ENCODE measurements at places on chromosomes 5 and 9.

DNA sequence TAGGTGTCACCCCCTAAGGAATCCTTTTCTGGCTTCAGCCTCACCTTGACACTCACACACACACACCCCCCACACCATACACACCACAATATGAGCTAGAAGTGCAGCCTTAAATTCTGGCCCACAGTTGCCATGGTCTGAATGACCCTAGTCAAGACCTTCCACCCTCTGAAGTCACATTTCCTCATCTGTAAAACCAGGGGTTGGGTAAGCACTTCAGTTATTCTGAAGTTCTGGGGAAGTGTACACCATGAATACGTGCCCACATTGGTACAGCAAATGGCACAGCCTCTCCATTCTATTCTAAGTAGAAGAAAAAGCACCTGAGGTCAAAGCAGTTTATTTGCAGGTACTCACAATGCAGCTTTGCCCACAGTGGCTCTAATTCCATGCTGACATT is 372.8 kb upstream of the KLF4 start:
- no peaks in the 10 kb centered on the region for H3K27me3 ChIP-seq
- no peak for ATAC-seq
- peaks cover 8% of the 10 kb centered on the region for H3K4me1 ChIP-seq
- H3K27ac ChIP-seq, result no peak overlapping the region
- no peak overlapping the region for H3K4me3 ChIP-seq

GRCh38 chr5:41822036-41822435 is 48.2 kb downstream of the OXCT1 start:
- H3K4me1 ChIP-seq, result peaks cover under 1% of the 10 kb centered on the region
- H3K27ac ChIP-seq, result no peak overlapping the region
- H3K36me3 ChIP-seq, result peaks cover 55% of the 10 kb centered on the region

- H3K27ac ChIP-seq, result no peak overlapping the region
- no peaks in the 10 kb centered on the region for H3K4me1 ChIP-seq
- peaks cover 3% of the 10 kb centered on the region for H3K36me3 ChIP-seq
- peak; percentile 91 for ATAC-seq
- no peak overlapping the region for H3K4me3 ChIP-seq
These were observed 523.5 kb upstream of the CLINT1 start for GRCh38 chr5:158382473-158382872.

- ATAC-seq, result no peak
- no peak overlapping the region for H3K27ac ChIP-seq
These were observed 499.8 kb downstream of the RASEF start for GRCh38 chr9:82563094-82563493.

GRCh38 chr5:19388391-19388790 is 599.6 kb downstream of the CDH18 start:
- H3K36me3 ChIP-seq, result no peaks in the 10 kb centered on the region
- H3K27me3 ChIP-seq, result no peaks in the 10 kb centered on the region
- ATAC-seq, result no peak

GRCh38 chr9:70784456-70784855 is 337.0 kb downstream of the TRPM3 start:
- no peak overlapping the region for H3K4me3 ChIP-seq
- H3K27ac ChIP-seq, result no peak overlapping the region
- no peak for ATAC-seq

DNA sequence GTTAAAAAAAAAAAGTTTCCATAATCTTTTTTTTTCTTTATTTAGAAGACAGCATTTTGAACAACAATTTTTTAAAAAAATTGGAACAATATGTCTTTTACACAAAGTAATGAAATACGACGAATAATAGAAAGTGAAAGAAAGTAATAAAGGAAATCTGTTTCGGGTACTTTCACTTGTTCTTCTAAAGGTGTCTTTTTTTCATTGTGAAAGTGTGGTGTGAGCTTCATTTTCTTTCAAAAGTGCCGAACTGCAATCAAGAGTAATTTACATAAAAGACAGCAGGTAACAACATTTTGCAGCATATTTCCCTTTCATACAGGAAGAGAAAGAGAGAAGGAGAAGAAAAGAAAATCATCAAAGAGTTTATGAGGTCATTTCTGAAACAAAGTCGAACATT is 159.7 kb upstream of the CDH12 start:
- H3K36me3 ChIP-seq, result no peaks in the 10 kb centered on the region
- H3K27me3 ChIP-seq, result no peaks in the 10 kb centered on the region
- peak overlapping the region; percentile 79 for H3K4me3 ChIP-seq
- no peak for ATAC-seq

DNA sequence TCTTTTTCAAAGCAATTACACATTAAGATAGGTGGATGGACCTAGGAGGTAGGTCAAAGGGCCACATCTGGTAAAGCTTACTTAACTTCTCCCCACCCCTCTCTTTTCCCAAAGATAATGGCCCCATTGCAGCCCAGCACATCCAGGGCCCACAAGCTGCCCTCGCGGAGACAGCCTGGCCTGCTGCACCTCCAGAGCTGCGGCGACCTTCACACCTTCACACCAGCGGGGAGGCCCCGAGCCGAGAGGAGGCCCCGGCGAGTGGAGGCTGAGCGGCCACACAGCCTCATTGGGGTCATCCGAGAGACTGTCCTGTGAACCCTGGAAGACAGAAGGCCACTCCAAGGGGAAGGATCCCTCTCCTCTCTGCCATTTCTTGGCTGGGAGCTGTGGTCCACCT is 66.5 kb downstream of the ENTREP1 start:
- H3K4me1 ChIP-seq, result no peaks in the 10 kb centered on the region
- no peaks in the 10 kb centered on the region for H3K36me3 ChIP-seq
- no peak overlapping the region for H3K27ac ChIP-seq
- no peak for ATAC-seq

DNA sequence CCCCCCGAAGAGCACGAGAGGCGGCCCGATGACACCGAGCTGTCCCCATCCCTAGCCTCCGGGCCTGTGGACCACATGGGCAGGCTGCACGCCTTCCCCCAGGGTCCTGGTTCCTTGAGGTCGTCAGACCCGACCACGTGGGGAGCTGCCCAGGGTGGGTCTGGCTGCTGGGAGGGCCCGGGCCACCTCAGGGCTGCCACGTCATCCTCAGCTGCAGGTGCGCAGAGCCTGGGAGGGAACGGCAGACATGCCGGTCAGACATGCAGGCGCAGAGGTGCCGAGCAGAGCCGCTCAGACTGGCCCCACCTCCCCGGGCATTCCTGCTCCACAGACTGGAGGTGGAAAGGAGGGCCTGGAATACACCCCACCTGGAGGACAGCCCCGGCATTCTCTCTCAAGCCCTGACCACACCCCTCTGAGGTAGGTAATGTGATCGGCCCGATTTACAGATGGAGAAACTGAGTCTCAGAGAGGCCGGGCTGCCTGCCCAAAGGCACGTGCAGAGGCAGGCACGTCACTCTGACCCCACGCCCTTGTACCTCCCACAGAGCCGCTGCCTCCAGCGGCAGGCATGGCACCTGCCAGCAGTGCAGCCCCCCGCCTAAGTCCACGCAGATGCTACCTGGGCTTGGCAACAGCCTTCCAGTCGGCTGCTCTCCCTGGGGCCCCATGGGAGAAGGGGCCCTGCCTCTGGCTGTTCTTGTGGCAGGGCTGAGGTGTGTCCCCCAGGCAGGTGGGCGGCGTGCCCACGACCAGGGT is 649 bp downstream of the CCDC187 start:
- ATAC-seq, result no peak
- no peak overlapping the region for H3K27ac ChIP-seq
- no peaks in the 10 kb centered on the region for H3K4me1 ChIP-seq

GRCh38 chr5:142499591-142500226 is 174.9 kb upstream of the SPRY4 start:
- H3K27me3 ChIP-seq, result peaks cover 27% of the 10 kb centered on the region
- no peaks in the 10 kb centered on the region for H3K36me3 ChIP-seq
- no peak overlapping the region for H3K27ac ChIP-seq
- no peak for ATAC-seq
- H3K4me3 ChIP-seq, result no peak overlapping the region

GRCh38 chr9:12847561-12847960 is 72.7 kb downstream of the LURAP1L start:
- no peak overlapping the region for H3K4me3 ChIP-seq
- H3K27me3 ChIP-seq, result no peaks in the 10 kb centered on the region
- no peaks in the 10 kb centered on the region for H3K36me3 ChIP-seq
- H3K4me1 ChIP-seq, result no peaks in the 10 kb centered on the region
- ATAC-seq, result no peak
- no peak overlapping the region for H3K27ac ChIP-seq

DNA sequence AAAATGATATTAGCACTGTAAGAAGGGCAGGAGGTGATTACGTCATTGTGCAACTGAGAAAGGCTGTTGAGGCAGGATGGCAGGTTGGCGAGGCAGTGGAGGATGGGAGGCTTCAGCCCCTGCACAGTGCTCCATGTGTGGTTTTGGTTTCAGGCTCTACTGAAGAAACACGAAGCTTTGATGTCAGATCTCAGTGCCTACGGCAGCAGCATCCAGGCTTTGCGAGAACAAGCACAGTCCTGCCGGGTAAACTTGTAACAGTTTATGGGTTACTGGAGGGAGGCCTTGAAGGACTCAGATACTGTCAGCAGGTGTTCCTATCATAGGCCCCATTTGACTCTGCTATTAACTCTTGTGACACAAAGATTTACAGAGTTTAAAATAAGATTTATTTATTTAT is 35.1 kb downstream of the SPTAN1 start:
- no peaks in the 10 kb centered on the region for H3K27me3 ChIP-seq
- H3K4me1 ChIP-seq, result no peaks in the 10 kb centered on the region
- ATAC-seq, result no peak
- peak overlapping the region; percentile 51 for H3K27ac ChIP-seq

DNA sequence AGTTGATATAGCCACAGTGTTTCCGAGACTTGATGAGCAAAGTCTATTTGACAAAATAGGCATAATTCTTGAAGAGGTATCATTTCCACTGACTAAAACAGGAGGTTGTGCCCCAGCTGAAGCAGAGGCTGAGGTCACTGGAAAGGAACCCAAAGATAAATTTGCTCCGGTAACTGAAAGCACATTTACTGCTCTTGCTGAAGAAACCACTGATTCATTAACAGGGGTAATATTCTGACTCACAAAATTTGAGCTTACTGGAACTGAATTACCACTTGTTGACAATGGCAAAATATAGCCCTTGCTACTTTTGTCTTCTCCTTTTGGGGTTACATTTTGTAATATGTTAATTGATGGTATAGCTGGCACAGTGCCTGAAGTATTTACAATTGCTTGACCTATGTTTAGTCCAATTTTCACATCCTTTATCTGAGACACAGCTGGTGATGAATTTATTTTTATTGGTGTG is 30.2 kb downstream of the MLANA start:
- no peak for ATAC-seq
- peaks cover 10% of the 10 kb centered on the region for H3K4me1 ChIP-seq
- no peaks in the 10 kb centered on the region for H3K27me3 ChIP-seq

- no peak overlapping the region for H3K4me3 ChIP-seq
- no peak for ATAC-seq
- no peak overlapping the region for H3K27ac ChIP-seq
- no peaks in the 10 kb centered on the region for H3K36me3 ChIP-seq
- peaks cover 11% of the 10 kb centered on the region for H3K4me1 ChIP-seq
These were observed 39.7 kb downstream of the FABP6 start for GRCh38 chr5:160269017-160269416.

- no peak overlapping the region for H3K27ac ChIP-seq
- no peaks in the 10 kb centered on the region for H3K36me3 ChIP-seq
- no peaks in the 10 kb centered on the region for H3K4me1 ChIP-seq
These were observed 177.5 kb upstream of the PPP2R2B start for GRCh38 chr5:147055850-147056566.

DNA sequence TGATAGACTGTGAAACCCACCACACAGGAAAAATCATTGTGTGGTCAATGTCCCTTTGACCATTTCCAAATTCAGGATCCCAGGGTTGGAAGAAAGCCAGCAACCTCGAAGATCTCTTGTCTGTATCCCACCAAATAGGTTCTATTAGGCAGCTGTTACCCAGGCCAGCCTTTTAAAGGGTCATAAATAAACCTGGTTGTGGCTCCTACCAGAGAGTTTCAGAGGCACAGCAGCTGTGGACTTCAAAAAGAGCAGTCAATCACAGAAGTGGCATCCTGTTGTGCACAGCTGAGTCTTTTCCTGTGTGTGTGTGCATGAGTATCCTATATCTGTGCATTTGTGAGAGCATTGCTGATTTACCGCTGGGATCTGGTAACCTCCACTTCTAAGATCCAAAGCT is 23.7 kb upstream of the OR2S2 start:
- peaks cover 8% of the 10 kb centered on the region for H3K4me1 ChIP-seq
- H3K27me3 ChIP-seq, result peaks cover 85% of the 10 kb centered on the region
- H3K36me3 ChIP-seq, result no peaks in the 10 kb centered on the region

- H3K27me3 ChIP-seq, result no peaks in the 10 kb centered on the region
- H3K4me1 ChIP-seq, result peaks cover 24% of the 10 kb centered on the region
- H3K36me3 ChIP-seq, result peaks cover 14% of the 10 kb centered on the region
- no peak for ATAC-seq
- H3K27ac ChIP-seq, result no peak overlapping the region
- no peak overlapping the region for H3K4me3 ChIP-seq
These were observed 29.8 kb downstream of the CD274 start for GRCh38 chr9:5479994-5480694.

GRCh38 chr9:114157516-114158176 is 2.3 kb downstream of the COL27A1 start:
- H3K4me1 ChIP-seq, result peaks cover 27% of the 10 kb centered on the region
- no peak overlapping the region for H3K27ac ChIP-seq
- H3K36me3 ChIP-seq, result no peaks in the 10 kb centered on the region
- peak overlapping the region; percentile 16 for H3K4me3 ChIP-seq
- no peak for ATAC-seq
- H3K27me3 ChIP-seq, result peaks cover 52% of the 10 kb centered on the region

DNA sequence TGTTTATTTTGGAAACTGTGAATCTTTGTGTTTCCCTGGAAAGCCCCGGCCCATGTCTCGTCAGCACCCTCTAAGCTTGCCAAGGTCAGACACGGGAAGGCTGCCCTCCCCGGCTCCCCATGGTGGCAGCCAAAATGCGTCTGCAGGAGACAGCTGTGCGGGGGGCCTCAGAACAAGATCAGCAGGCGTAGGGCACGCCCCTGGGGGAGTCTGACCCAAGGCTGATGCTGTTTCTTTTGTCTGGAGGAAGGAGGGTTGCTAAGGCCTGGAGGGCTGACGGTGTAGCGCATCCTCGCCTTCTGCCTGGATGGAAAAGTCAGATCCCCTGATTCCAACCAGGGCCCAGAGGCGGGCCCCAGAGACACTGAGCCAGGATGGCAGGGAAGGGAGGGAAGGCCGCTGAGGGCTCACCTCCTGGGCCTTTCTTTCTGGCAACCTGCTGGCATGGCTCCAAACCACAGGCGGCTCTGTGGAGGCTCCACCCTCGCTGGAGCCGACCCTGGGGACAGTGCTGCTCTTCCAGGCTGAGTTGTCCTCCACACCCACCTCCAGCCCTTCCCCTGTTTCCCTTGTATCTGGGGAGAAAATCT is 57.2 kb downstream of the OLFM1 start:
- H3K4me3 ChIP-seq, result no peak overlapping the region
- H3K36me3 ChIP-seq, result no peaks in the 10 kb centered on the region

All from stimulated activated memory B cell treated with anti-CD40 and anti-IgM and Interleukin-4, amounts not matched to agents 10 μg/mL and 1 μg/mL and 100 μg/mL, for 72 hours (primary cell).